ENCODE measurements at places on chromosomes 4 and X.

DNA sequence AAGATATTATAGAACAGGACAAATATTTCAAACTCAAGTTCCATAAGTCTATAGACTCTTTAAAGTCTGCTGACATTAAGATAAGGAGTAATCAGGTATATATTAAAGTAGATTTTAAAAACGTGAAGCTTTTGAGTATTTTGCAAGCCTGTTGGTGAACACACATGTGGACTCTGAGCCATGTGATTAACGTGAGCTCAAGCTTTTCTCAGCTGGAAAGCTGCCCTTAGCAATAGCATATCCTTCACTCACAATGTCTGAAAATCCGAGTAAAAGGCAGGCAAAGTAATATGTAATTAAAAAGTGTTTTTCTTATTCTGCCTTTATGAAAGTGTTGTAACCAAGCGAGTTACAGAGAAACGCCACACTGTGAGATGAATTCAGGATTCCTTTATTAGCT is 140.5 kb upstream of the AADAT start:
- DNase-seq, result no peak

GRCh38 chr4:14180983-14181601 is 553.6 kb upstream of the BOD1L1 start:
- DNase-seq, result peak; percentile 35

- no peak for DNase-seq
Observed at GRCh38 chr4:131499141-131499873, 1649.8 kb upstream of the PCDH10 start.

GRCh38 chr4:54165011-54165410 is 64.1 kb upstream of the PDGFRA start:
- no peak for DNase-seq

DNA sequence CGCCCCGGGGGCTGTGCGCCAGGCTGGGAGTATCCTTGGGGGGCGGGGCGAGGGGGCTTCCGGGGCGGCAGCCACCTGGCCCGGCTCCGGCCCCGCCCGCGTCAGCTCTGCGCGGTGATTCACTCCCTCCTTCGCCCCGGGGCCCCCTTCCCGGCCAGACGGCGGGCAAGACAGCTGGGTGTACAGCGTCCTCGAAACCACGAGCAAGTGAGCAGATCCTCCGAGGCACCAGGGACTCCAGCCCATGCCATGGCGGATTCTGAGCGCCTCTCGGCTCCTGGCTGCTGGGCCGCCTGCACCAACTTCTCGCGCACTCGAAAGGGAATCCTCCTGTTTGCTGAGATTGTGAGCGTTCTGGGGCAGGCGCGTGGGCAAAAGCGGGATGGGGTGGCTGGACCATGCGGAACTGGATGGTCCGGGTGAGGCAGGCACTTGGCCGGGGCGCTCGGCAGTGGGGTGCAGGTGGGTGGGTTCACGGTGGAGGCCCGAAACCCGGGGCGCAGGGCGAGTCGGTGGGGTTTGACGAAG is at the start of gene PLP2:
TSS of gene PLP2 (plus strand) at position 147 of the 528 bp plus-strand sequence. CDS start at position 250, 103 bp downstream.
- DNase-seq, result no peak

GRCh38 chr4:101239665-101240064 is 107.7 kb downstream of the PPP3CA start:
- DNase-seq, result no peak

GRCh38 chr4:90990284-90990683 is 863.1 kb downstream of the CCSER1 start:
- DNase-seq, result no peak

GRCh38 chr4:38449506-38450174 is 214.4 kb upstream of the KLF3 start:
- DNase-seq, result no peak

- no peak for DNase-seq
Observed at GRCh38 chrX:3244203-3244743, 102.2 kb downstream of the MXRA5 start.

GRCh38 chrX:84415140-84415539 is 87.1 kb downstream of the HDX start:
- no peak for DNase-seq

DNA sequence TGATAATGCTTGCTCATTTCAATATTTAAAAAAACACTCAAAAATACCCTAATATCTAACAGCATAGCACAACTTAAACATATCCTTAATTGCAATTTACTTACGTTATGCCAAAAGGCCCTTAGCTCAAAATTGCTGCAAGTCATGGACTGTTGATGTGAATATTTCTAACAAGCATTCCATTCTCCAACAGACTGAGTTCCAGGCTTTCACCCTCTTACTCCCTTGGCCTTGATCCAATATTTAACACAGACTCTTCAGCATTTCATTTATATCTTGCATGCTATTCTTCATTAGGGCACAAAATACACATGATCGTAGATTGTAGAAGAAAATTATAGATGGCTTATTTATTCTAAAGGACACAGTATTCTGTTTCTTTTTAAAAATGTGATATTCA is 96.5 kb downstream of the RNF150 start:
- no peak for DNase-seq

DNA sequence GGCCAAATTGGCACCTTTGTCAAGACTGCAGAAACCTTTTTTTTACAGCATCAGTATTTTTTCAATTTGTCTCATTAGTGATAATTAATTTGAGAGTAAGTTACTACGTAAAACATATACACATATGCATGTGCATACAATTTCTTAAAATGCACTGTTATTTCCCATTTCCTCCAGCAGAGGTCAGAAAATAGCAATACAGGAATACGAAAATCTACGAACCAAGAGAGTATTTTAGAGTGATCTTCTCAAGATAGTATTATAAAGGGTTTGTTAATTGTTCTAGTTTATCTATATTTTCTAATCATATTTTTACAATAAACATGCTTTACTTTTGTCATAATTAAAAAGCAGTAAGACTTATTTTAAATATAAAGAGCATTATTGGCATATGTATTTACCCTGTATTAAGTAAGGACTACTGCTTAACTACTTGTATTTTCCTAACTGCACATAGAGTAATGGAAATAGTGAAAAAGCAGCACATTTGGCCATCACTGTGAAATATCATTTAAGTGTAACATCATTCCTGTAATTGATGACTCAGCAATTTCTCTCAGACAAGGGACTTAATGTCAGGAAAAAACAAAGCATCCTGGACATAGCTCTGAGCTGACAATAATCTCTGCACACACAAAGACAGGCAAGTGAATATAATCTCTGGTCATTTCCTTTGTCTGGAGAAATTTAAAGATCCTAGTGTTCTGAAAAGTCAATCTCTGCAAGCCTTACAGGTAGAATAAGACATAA is 45.6 kb downstream of the MAOB start:
- DNase-seq, result peak; percentile 5

GRCh38 chr4:165367040-165367439 is 11.8 kb upstream of the CPE start:
- no peak for DNase-seq

DNA sequence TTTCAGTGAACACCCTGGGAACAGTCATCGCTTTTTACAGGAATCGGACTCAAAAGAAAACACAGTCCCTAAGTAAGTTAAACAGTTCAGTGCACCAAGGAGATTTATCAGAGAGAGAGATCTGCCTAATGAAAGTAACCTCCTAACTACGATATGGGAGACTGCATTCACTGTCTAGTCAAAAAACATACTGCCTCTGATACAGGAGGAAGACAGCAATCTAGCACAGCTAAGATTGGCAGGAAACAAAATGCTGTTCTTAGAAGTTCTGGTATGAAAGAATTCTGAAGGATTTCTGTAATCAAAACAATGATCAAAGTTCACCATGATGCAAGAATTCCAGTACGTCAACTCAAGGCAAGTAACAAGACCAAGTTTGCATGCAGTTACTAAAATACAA is 92.8 kb downstream of the MAML3 start:
- DNase-seq, result no peak

GRCh38 chr4:71771613-71772012 is 12.3 kb downstream of the GC start:
- no peak for DNase-seq

GRCh38 chrX:9611436-9612145 is 146.7 kb downstream of the TBL1X start:
- no peak for DNase-seq

GRCh38 chr4:112857461-112857860 is 192.0 kb upstream of the ANK2 start:
- DNase-seq, result no peak

DNA sequence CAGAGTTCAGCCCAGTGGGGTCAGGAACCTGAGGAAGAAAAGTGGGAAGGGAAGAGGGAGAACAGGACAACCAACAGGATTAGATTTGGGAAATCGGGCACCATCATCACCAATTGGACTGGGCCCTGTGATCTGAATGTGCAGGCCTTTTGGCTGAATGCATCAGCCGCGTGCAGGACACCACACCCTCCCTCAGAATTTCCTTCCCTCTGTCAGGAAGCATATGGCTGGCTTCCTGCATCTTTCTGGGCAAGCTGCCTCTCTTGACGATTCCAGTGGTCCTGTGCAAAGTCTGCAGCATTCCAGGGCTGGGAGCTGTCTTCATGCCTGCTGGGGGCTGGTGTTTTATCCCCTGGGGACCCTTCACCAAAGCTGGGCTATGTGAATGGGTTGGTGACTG is 16.4 kb downstream of the MAGEA4 start:
- DNase-seq, result no peak

GRCh38 chr4:94576210-94576609 is 124.5 kb downstream of the PDLIM5 start:
- DNase-seq, result no peak

DNA sequence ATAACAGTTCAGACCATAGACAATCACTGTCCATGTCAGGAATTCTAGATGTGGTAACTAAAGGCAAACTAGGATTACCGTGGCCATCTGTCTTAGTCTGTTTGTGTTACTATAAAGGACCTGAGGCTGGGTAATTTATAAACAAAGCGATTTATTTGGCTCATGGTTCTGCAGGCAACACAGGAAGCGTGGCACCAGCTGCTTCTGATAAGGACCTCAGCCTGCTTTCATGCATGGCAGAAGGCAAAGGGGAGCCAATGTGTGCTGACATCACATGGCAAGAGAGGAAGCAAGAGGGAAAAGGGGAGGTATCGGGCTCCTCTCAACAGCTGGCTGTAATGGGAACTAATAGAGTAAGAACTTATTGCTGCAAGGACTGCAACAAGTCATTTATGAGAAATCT is 376.7 kb downstream of the GPM6A start:
- DNase-seq, result no peak

DNA sequence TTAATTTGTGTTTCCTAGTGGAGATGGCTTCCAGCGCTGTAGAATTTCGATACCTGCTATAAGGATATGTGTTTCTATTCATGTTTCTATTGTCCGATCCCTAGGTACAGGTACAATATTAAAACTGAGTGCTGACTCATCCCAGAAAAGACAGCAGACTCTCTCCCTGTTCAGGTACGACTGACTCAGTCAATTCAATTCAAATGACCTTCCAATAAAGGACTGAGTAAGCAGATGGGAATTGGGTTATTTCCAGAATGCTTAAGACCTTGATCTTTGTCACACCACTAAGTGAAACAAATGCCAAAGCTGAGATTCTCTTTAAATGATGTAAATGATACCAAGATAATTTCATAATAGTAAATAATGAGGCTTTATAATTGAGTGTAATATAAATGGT is 1596.9 kb downstream of the RPA4 start:
- no peak for DNase-seq

GRCh38 chrX:133175162-133175561 is 43.0 kb downstream of the TFDP3 start:
- no peak for DNase-seq

DNA sequence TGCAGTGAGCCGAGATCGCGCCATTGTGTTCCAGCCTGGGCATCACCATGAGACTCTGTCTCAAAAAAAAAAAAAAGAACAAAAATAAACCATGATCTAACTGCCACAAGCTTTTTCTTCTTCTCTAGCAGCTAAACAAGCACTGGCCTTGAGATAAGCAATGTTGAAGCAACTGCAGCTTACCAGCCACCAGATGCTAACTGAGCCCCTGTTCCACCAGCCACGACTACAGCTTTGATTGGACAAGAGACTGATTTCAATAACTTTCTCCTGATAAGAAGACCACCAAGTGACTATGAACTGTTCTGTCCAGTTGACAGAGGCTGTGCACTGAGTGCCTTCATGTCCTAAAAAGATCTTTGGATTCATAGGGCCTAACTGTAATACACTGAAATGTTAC is 58.5 kb downstream of the DCTD start:
- no peak for DNase-seq

- no peak for DNase-seq
Observed at GRCh38 chrX:22652596-22652995, 347.2 kb upstream of the DDX53 start.

GRCh38 chrX:36983831-36984230 is 24.3 kb upstream of the FAM47C start:
- DNase-seq, result no peak

GRCh38 chrX:31166832-31167231 is 95.0 kb upstream of the FTHL17 start:
- DNase-seq, result no peak

DNA sequence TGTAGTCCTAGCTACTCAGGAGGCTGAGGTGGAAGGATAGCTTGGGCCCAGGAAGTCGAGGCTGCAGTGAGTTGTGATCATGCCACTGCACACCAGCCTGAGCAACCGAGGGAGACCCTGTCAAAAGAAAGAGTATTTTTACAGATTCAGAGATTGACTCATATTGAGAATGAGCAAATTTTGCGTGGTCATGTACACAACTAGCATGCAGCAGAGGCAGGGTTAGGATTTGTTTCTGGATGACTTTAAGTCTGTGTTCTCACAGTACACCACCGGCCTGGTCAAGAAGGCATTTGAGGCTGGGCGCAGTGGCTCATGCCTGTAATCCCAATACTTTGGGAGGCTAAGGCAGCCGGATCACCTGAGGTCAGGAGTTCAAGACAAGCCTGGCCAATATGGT is 44.8 kb upstream of the CBR4 start:
- no peak for DNase-seq

DNA sequence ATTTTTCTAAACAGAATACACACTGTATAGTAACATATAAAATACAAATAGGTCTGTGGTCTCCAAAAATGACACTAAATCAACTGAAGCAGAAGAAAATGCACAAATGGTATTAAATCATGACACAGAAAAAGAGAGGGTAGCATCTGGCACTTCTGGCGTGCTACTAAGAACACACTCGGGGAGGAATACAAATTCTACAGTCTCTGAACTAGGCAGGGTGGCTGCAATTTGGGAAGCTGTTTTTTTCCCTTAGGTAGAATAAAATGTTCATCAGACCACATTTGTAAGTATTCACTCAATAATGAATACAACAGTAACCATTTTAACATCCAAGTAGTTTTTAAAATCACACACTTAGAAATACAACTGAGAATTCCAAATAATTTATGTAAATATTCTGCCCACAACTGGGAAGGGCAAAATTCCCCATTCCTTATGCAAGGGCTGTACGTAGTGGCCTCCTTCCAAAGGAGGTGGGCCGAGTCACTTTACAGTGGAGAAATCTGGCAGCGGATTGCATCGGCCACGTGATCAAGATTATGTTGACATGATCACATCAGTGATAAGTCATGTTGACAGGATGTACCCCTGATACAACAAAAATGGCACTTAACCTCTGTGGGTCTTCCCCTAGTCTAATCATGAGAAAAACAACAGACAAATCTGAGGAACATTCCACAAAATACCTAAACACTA is 101.1 kb downstream of the TSPAN5 start:
- no peak for DNase-seq

All from Panc1 (cell line).